ENCODE measurements at places on chromosomes 3 and 15.

DNA sequence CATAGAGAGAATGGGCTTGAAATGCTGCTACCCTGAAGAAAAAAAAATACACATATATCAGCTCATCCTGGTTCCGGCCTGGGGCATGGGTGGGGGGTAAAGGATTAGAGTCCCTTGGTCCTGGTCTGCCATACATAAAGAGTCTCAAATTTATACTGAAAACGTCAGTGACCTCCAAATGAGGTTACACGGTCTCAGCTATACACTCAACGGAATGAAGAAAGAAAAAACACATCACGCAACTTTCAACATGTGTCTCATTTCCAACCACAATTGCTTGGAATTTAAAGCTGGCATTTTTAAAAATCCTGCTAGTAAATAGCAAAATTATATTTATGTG, 612.8 kb downstream of the MCTP2 start:
- no peak for DNase-seq

DNA sequence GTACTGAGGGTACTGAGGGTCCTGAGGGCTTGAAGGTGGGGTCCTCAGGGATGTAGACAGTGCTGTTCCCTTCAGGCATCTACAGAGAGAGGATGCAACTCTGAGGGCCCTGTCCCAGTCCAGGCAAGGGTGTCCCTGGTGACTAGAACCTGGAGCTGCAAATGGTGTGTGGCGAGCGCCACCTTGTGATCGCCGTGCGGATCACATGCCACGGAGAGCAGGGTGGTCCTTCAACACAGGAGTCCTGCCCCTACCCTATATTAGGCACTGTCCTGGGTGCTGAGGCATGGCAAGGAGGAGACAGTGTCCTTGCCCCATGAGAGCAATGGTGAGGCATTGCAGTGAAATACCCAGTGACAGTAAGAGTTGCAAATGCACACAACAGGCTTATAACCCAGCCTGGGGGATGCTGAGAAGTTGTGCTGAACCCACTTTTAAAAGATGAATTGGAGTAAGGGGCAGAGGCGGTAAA, 23.6 kb downstream of the RHCG start:
- DNase-seq = peak; percentile 73

DNA sequence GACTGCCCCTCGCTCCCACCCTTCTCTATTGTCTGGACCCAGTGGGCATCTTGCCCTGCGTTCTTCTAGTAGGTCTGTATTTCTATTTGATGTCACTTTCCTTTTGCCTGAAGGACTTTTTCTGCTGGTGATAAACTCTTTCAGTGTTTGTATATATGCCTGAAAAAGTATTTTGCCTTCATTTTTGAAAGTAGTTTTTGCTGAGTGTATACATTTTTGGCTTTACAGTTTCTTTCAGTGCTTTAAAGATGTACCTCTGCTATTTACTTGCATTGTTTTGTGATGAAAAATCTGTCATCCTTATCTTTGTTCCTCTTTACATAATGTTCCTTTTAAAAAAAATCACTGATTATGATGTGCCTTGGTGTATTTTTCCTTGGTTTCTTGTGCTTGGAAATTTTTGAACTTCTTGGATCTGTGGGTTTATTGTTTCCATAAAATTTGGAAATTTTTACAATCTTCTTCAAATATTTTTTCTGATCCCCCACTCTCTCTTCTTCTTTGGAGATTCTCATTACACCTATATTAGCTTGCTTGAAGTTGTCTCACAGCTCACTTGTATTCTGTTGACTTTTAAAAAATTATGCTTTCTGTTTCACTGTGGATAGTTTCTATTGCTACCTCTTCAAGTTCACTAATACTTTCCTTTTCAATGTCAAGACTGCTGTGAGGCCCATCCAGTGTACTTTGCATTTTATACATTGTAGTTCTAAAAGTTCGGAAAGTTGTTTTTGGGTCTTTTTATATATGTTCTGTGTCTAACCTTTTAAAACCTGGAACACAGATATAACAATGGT, 67.8 kb downstream of the RGMA start:
- no peak for DNase-seq

DNA sequence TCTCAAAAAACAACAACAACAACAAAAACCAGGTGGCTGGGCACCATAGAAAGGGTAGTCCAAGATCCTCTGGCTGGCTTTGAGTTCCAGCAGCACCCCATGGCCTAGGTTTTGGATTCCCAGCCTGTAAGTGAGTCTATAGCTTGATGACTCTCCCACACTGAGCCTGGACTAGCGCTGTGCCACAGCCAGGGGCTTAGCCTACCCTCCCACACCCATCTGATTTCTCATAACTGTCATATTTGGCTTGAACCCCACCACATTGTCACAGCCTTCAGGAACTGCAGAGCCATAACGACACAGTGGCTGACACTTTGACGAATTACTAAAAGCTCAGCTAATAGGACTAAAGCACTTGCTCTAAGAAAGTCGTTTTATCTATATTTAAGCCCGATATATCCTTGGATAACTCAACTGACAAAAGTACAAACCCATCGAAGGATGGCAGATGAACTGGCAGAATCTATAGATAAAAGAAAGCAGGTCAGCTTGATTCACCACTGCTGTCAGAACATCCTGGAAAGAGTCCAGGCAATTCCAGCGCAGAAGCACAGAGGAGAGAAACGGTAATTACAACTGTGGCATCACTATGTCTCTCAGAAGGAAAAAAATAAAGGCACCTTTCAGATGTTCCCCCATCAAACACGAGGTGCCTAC, 62.1 kb downstream of the HOMER2 start:
- DNase-seq = no peak

GRCh38 chr3:23170291-23170690, 32.8 kb upstream of the UBE2E2 start:
- no peak for DNase-seq

DNA sequence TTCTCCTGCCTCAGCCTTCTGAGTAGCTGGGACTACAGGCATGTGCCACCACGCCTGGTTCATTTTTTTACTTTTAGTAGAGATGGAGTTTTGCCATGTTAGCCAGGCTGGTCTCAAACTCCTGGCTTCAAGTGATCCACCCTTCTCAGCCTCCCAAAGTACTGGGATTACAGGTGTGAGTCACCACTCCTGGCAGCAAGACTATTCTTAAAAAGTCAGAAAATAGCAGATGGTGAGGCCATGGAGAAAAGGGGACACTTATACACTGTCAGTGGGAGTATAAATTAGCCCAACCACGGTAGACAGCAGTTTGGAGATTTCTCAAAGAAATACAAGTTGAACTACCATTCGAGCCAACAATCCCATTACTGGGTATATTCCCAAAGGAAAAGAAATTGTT, 603.3 kb upstream of the TBL1XR1 start:
- no peak for DNase-seq

- no peak for DNase-seq
These were observed 76.3 kb downstream of the VGLL3 start for GRCh38 chr3:86914670-86915069.

- DNase-seq = no peak
These were observed 27.5 kb downstream of the MASP1 start for GRCh38 chr3:187264021-187264420.

- no peak for DNase-seq
These were observed 123.4 kb upstream of the LRRN1 start for GRCh38 chr3:3675801-3676200.

- no peak for DNase-seq
These were observed 6.0 kb downstream of the SLC6A1 start for GRCh38 chr3:10998542-10998941.

DNA sequence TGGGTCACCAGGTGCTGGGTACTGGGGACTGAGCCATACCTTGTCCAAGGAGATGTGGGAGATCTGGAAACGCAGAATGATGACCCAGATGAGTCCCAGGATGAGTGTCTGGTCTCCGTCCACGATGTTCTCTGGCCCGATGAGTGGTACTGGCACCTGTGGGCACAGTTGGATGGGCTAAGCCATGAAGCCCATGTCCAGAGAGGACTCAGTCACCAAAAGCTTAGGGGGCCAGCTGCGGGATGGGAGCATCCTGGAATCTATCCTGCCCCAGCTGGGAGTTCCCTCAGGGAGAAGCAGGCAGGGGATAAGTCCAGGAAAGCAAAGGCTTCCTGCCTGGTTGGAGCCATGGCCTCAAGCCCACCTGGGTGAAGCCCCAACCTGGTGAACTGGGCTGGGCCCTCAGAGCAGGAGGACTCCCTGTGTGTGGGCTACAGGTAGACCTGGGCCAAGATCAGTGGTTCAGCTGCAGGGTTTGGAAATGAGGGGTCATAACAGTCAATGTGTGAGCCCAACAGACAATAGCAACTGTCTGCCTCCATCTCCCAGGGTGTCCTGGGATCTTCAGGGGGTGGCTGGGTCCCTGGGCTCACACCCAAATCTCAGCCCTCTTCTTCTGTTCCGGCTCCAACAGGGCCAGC, 3.7 kb downstream of the SPTBN5 start:
- DNase-seq = no peak

- no peak for DNase-seq
These were observed 5.5 kb downstream of the KLF13 start for GRCh38 chr15:31332020-31332680.

DNA sequence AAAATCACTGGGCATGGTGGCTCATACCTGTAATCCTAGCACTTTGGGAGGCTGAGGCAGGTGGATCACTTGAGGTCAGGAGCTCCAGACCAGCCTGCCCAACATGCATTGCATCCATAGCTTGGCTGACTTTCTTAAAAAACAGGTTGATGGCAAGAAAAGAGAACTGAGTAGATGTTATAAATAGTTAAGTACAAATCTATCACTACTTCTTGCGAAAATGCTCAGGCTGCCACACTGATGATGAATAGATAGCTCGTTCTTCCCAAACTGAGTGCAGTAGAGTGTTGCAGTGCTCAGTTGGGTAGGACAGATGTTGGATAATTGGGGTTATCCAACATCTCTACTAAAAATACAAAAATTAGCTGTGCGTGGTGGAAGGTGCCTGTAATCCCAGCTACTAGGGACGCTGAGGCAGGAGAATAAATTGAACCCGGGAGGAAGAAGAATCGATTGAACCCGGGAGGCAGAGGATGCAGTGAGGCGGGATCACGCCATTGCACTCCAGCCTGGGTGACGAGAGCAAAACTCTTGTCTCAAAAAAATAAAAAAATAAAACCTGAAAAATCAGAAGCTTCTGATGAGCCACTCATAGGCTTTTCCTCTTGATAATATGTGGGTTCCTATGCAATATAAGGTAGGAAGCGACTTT, 1.2 kb downstream of the BTLA start:
- DNase-seq = peak; percentile 36

DNA sequence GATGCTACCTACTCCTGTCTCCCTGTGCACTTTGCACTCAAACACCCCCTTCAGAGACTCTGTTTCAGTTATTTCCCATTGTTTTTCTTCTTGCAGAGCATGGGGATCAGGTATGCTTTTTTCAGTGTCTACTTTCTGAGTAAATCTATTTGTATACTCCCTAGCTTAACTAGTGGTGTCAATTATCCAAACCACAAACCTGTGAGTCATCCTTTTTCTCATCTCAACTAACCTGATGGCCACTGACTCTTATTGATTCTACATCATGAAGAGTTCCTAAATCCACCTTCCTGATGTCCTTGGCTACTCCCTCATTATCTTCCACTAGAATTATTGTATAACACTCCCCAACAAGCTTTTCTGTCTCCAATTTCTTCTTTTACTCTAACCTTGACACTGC, 68.0 kb downstream of the DIPK2A start:
- DNase-seq = no peak

DNA sequence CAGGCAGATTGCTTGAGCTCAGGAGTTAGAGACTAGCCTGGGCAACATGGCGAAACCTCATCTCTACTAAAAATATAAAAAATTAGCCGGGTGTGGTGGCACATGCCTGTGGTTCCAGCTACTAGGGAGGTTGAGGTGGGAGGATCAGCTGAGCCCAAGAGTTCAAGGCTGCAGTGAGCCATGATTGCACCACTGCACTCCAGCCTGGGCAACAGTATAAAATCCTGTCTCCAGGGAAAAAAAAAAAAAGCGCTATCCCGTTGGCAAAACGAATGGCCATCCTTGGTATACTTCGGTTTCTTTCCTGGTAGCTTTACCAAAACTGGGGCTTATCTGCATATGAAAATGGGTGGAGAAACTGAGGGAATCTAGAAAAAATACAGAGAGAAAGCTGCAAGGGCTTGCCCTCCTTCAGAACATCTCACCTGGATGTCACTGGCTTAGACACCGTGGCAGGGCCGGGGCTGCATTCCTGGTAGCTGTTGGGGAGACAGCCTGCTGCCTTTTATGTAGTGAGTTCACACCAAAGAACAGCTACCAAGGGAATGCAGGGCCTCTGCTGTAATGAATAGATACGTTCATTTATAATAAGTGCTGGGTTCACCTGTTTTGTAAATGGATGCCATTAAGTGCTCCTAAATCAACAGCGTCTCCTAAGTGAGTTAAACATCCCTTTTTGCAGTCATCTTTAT, 96.0 kb downstream of the IQSEC1 start:
- no peak for DNase-seq

DNA sequence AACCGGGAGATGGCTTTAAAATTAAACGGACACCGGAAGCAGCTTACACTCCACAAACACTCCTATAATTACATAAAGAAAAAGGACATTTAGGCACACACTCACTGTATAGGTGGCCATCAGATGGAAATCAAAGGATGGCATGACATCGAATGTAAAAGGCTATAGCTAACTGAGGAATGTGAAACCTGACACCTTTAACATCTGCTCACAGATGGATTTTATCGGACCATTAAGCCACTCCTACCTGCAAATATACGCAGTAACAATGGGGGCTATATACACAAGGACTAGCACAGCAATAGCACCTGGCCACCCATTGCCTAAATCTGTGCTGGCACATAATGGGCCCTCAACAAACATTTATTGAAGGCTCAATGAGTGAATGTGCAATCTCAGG, 14.5 kb upstream of the RBSN start:
- DNase-seq = no peak

DNA sequence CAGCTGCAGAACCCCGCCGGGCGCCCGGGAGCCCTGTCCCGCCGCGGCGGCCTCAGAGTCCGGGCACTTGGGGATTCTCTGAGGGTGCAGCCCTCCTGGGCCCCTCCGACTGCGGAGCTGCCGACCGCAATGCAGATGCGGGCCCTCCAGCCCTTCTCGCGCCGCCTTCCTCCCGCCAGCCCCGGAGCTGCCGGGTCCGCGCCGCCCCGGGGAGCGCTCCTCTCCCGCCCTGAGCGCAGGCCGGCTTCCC, 320 bp upstream of the ACAN start:
- DNase-seq = no peak

- peak; percentile 52 for DNase-seq
These were observed 21.9 kb downstream of the ABTB1 start for GRCh38 chr3:127694467-127695215.

GRCh38 chr3:10299679-10300078, 6.9 kb upstream of the GHRL start:
- no peak for DNase-seq

DNA sequence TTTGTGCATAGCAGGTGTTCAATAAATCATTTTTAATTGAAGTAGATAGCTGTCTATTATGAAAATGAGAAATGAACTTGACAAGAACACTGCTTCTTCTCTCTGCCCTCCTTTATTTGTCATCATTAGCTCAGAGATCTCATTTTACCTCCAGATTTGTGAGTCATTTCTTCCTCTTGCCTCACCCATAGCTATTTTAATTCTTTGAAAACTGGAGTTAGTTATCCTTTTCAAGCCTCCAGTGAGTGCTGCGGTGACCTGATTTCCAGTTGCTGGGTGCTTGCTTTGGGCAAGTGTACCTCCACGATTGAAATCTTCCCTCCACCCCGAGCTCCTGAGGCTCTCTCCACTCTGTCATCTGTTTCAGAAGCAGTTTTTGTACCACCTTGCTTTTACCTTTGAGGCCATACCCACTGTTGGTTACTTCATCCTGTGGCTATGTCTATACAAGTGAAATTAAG, 114.6 kb downstream of the NFKBIZ start:
- peak; percentile 46 for DNase-seq

- no peak for DNase-seq
These were observed 126.7 kb upstream of the PHLDB2 start for GRCh38 chr3:111732252-111732879.

All from activated CD4-positive, alpha-beta T cell treated with anti-CD3 and anti-CD28 coated beads for 48 hours (primary cell).